ENCODE measurements at places on chromosomes 12 and 14. TPM values are rescaled to one million over a fixed set of nuclear protein-coding genes. Genes with fewer than 3 reads are reported as not detected.

GRCh38 chr14:56501909-56502530, 77.6 kb upstream of the TMEM260 start:
- no peaks in the 10 kb centered on the region for H3K4me1 ChIP-seq
- H3K27me3 ChIP-seq, result peaks cover 8% of the 10 kb centered on the region
- H3K36me3 ChIP-seq, result no peaks in the 10 kb centered on the region

- peaks cover 8% of the 10 kb centered on the region for H3K27me3 ChIP-seq
- no peak overlapping the region for H3K27ac ChIP-seq
- H3K4me1 ChIP-seq, result no peaks in the 10 kb centered on the region
- no peaks in the 10 kb centered on the region for H3K36me3 ChIP-seq
Measured at GRCh38 chr12:5960783-5961182, 15.7 kb upstream of the ANO2 start.

DNA sequence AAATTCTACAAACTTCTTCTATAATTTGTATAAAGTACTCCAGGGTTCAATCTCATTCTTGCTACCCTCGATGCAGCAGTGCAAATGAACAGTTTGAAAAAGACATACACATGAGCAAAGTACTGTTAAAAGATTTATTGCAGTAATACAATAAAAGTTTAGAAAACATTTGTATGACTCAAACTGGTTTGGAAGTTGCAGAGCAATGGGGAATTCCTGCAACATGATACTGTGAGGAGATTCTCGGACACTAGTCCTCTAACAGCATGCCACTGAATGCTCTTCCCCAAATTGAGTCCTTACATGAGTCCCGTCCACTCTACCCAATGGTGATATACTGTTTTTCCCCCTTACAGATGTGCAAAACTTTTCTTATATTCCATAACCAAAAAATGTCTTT, 45.4 kb downstream of the ATG14 start:
- no peak overlapping the region for H3K4me3 ChIP-seq
- H3K27ac ChIP-seq, result no peak overlapping the region
- no peaks in the 10 kb centered on the region for H3K27me3 ChIP-seq
- no peaks in the 10 kb centered on the region for H3K4me1 ChIP-seq
- peaks cover 5% of the 10 kb centered on the region for H3K36me3 ChIP-seq
- DNase-seq, result peak; percentile 48

DNA sequence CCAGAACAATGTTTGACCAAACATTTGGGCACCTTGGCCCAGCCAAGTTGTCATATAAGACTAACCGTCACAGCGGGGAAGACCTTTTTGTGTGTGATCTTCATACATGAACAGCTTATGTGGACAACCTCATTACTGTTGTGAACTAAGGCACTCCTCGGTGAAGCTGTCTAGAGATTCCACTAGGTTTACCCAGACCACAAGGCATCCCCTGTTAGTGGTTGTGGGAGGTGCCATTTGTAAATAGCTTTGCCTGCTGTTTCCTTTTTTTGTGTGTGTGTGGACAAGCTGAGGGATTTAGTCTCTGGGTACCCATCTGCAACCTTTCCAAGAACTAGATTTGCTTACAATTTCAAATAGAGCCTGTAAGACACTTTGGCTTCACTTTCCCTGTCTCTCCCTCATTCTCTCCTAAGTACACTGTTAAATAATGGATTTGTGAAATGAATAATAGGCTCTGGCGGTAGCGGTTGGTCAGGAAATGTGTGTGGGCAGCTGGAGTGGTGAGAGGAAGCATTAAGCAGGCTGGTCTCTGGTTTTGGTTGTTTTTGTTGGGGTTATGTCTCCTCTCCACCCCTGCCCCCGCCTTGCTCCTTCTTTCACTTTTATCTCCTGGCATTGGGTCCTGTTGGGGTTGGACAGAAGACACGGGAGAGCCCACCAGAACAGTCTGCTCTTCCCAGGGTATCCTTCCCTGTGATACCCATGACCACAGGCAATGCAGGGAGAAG, 727.6 kb downstream of the VRK1 start:
- no peaks in the 10 kb centered on the region for H3K27me3 ChIP-seq
- no peak for DNase-seq
- H3K4me3 ChIP-seq, result no peak overlapping the region
- H3K4me1 ChIP-seq, result no peaks in the 10 kb centered on the region
- no peak overlapping the region for H3K27ac ChIP-seq

DNA sequence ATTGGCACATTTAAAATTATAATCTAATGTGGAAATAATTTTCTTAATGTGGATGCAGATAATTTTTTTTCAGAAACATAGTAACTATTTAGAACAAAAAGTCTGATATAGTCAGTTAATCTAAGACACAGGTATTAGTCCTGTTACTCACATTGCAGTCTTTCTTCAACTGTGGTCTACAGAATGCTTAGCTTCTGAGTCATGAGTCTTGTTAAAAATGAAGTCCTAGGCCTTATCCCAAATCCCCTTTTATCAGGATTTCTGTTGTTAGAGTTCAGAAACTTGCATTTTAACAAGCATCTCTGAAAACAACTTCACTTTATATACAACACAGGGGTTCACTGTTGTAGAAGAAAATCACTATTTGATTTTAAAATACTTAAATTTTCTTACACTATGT, 112.2 kb downstream of the SLC16A7 start:
- DNase-seq, result peak; percentile 84
- H3K4me1 ChIP-seq, result no peaks in the 10 kb centered on the region
- no peak overlapping the region for H3K4me3 ChIP-seq
- no peaks in the 10 kb centered on the region for H3K36me3 ChIP-seq
- no peaks in the 10 kb centered on the region for H3K27me3 ChIP-seq
- H3K27ac ChIP-seq, result no peak overlapping the region

- no peaks in the 10 kb centered on the region for H3K27me3 ChIP-seq
Measured at GRCh38 chr12:16021676-16022075, 110.5 kb downstream of the DERA start.

DNA sequence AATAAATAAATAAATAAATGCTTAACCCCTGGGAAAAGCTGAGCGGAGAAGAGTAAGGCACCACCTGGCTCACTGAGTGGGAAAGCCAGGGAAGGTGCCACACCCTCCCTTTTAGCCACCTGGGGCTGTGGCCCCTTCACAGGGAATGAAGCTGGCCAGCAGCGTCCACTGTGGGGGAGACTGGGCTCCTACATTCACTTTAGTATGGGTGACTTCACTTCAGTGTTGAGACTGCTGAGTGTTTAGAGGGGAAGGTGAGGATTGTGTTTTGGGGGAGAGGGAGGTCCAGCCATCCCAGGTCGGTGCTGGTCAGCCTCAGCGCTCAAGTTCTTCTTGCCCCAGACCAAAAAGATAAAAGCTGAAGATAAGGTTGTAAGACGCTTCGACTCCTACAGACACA, 1.6 kb downstream of the NAB2 start:
- H3K27me3 ChIP-seq, result no peaks in the 10 kb centered on the region
- peak overlapping the region; percentile 93 for H3K4me3 ChIP-seq
- peaks cover 22% of the 10 kb centered on the region for H3K36me3 ChIP-seq
- no peak overlapping the region for H3K27ac ChIP-seq
- DNase-seq, result no peak

DNA sequence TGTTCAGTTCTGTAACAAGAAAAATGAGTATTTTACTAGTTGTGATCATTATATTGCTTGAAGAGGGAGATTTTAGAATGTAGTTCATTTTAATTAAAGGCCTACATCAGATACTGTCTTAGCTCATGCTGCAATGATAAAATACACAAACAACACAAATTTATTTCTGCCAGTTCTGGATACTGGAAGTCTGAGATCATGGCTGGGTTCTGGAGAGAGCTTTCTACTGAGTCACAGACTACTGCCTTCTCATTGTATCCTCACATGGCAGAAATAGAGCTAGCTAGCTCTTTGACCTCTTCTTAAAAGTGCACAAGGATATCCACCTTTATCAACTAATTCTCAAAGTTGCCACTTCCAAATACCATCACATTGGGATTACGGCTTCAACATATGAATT, 53.8 kb downstream of the MIS18BP1 start:
- peaks cover 17% of the 10 kb centered on the region for H3K4me1 ChIP-seq
- H3K27ac ChIP-seq, result peak overlapping the region; percentile 73
- peaks cover 7% of the 10 kb centered on the region for H3K36me3 ChIP-seq

- H3K36me3 ChIP-seq, result no peaks in the 10 kb centered on the region
- H3K4me1 ChIP-seq, result no peaks in the 10 kb centered on the region
- no peak overlapping the region for H3K4me3 ChIP-seq
- peak; percentile 42 for DNase-seq
Measured at GRCh38 chr12:25121916-25122315, 73.0 kb downstream of the DNAI7 start.

DNA sequence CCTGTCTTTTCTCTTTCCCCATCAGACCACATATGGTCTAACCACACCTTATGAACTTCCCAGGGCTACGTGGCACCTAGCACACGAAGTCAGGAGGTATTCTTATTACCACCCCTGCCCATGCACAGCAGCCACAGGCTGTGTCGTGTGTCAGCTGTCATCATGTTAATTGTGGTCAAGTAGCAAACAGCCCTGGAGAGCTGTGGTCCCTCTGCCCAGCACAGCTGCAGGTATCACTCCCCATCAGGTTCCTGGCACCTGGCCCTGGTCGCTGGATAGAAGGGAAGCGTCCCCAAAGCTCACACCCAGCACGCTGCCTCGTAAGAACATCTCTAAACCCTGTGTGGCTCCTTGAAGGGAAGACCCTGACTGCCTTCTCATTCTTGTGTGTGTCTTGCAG, 45.4 kb downstream of the CLMN start:
- DNase-seq, result no peak
- H3K27ac ChIP-seq, result no peak overlapping the region

- H3K27ac ChIP-seq, result no peak overlapping the region
- no peak for DNase-seq
- peaks cover 5% of the 10 kb centered on the region for H3K4me1 ChIP-seq
- H3K27me3 ChIP-seq, result no peaks in the 10 kb centered on the region
Measured at GRCh38 chr12:101828463-101829196, 2.1 kb downstream of the GNPTAB start.

TCL1B gene
- total RNA-seq, result not detected

- H3K4me3 ChIP-seq, result no peak overlapping the region
- peaks cover 36% of the 10 kb centered on the region for H3K36me3 ChIP-seq
- no peak overlapping the region for H3K27ac ChIP-seq
- DNase-seq, result no peak
- no peaks in the 10 kb centered on the region for H3K27me3 ChIP-seq
Measured at GRCh38 chr14:92154283-92154942, 32.6 kb downstream of the CPSF2 start.

SLC5A8 gene
- total RNA-seq, result not detected

TMEM52B gene
- total RNA-seq, result not detected

- no peak overlapping the region for H3K27ac ChIP-seq
- no peaks in the 10 kb centered on the region for H3K4me1 ChIP-seq
- H3K4me3 ChIP-seq, result no peak overlapping the region
- DNase-seq, result no peak
Measured at GRCh38 chr14:40981247-40981646, 625.4 kb upstream of the LRFN5 start.

DNA sequence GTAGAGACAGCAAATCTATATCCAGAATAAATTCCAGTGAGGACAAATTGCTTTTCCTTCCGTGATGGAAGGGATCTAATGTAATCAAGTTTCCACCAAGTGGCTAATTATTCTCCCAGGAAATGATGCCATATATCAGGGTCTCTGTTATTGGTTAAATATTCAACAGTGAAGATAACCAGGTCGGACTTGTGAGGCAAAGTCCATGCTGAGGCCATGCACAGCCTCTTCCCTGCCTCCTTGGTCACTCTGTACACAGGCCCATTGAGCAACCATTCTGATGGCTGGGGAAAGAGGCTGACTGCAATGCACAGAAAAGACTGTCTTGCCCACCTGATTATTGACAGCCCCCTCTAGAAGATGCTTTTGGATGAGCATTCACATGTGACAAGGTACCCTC, 90.1 kb downstream of the TNFAIP2 start:
- DNase-seq, result no peak
- peaks cover 17% of the 10 kb centered on the region for H3K27me3 ChIP-seq
- H3K4me1 ChIP-seq, result no peaks in the 10 kb centered on the region
- H3K4me3 ChIP-seq, result no peak overlapping the region

DNA sequence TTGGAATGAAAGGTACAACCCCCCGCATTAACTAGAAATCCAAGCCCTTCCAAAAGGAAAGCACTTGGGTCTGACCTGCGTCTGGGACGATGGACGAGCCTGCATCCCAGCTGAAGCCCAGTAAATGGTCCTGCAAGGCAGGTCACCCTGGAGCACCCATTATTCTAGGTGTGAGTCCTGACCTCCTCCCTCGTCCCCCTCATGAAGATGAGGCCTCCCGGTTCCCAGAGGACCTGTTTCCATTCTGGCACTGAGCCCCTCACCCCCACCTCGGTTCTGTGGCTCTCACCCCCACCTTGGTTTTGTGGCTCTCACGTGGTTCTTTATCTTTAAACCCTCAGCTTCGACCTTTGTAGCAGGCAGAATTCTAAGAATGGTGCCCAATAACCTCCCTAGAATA, 7.3 kb downstream of the IFI27 start:
- DNase-seq, result no peak
- H3K4me3 ChIP-seq, result no peak overlapping the region
- no peaks in the 10 kb centered on the region for H3K36me3 ChIP-seq
- H3K27ac ChIP-seq, result no peak overlapping the region
- peaks cover 22% of the 10 kb centered on the region for H3K4me1 ChIP-seq
- H3K27me3 ChIP-seq, result peaks cover 4% of the 10 kb centered on the region

DNA sequence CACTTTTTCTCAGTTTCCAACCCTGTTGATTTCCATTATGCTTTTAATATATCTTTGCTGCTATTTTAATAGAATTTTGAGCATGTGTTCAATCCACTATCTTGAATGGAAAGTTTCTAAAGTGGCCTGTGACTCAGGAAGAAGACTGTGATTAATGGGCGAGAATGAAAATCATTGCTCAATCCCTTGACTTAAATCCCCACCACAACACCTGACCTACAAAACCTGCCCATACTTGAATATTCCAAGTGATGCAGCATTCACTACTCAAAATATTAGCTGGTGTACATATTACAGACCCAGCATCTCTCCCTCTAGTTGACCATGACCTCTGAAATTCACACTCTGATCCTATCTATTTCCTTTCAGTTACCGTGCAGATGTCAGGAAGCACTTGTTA, 1.3 kb upstream of the OAS3 start:
- H3K4me3 ChIP-seq, result no peak overlapping the region
- peaks cover 7% of the 10 kb centered on the region for H3K4me1 ChIP-seq
- no peak for DNase-seq
- H3K27me3 ChIP-seq, result no peaks in the 10 kb centered on the region
- H3K36me3 ChIP-seq, result no peaks in the 10 kb centered on the region

DNA sequence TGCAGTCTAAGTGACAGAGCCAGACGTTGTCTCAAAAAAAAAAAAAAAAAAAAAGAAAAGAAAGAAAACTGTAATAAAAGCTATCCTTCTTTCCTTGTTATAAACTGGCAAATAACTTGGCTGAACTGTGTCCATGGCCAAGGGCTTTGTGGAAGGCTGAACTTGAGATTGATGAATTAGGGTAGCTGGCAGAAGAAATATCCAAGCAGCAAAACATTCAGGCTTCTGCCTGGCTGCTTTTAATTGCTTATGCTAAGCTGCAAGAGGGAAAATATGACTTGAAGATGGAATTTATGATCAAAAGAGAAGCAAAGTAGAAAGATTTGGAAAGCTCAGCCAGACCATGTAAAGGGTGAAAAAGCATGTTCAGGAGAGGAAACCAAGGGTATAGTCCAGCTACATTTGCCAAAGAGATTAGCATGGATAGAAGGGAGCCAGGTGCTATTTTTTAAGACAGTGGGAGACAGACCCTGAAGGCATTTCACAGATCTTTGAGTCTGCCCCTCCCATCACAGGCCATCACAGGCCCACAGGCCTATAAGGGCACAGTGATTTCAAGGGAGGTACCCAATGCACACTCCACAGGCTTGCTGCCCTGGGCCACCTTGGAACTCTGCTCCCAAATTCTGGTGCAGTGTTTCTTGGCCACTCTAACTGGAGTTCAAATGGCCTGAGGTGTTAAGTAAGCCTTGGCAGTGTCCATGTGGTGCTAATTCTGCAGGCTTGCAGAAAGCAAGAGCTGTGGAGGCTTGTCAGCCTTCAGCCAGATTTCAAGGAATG, 226.0 kb downstream of the AEBP2 start:
- H3K4me1 ChIP-seq, result no peaks in the 10 kb centered on the region
- no peaks in the 10 kb centered on the region for H3K36me3 ChIP-seq
- no peaks in the 10 kb centered on the region for H3K27me3 ChIP-seq
- no peak overlapping the region for H3K27ac ChIP-seq
